ENCODE measurements at places on chromosomes 12 and 14.

GRCh38 chr12:112170376-112170775 lies 45.0 kb downstream of the TRAFD1 start:
- DNase-seq: no peak

DNA sequence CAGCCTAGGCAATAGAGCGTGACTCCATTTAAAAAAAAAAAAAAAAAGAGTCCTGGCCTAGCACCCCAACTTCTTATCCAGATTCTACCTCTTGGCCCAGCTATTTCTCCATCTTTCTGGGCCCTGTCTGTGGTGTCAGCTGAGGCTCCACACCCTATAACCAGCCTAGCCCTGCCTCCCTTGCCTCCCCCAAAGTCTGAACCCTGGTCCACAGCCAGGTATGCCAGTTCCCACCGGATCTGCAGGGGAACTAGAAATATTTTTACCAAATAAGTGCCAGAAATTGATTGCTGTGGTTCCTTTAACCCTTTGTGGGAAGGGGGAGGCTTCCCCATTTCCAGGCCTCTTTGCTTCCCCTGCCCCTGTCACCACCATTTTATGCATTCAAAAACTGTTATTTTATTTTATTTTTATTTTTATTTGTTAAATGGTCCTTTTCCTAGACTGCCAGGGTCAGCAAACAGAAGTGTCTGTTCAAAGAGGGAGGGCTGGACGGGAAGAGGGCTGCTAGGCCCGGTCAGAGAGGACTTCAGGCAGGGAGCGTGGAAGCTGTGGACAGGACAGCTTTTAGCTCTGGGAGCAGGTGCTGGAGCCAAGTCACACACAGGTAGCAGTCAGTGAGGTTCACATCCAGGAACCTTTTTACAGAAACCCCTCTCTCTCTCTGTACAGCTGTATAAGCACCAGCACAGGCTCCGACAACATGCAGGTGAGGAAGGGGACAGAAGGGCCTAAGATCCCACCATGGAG lies 23.2 kb downstream of the TTC9 start:
- DNase-seq: no peak

DNA sequence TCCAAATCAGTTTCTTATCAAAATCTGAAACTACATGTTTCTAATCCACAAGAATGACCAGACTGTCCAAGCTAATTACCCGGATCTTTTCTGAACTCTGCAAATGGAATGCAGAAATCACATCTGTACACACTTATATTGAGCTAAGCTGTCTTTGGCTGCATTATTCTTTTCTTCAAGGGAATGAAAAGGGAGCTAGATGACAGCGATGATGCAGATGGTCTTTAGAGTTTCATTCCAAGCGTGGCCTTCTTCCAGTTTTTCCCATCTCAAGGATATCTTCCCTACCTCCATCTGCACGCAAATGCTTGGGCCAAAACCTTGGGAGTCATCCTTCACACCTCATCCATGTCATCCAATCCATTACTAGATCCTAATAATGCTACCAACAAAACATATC lies 12.6 kb downstream of the KCNH5 start:
- DNase-seq: no peak

DNA sequence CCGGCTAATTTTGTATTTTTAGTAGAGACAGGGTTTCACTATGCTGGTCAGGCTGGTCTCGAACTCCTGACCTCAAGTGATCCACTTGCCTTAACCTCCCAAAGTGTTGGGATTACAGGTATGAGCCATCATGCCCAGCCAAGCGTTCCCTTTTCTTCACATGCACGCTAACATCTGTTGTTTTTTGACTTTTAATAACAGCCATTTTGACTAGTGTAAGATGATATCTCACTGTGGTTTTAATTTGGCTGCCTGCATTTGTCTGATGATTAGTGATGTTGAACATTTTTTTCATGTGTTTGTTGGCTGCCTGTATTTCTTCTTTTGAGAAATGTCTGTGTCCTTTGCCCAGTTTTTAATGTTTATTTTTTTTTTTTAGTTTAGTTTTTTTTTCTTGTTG lies 10.2 kb upstream of the YARS2 start:
- DNase-seq: no peak

- DNase-seq: no peak
Observed at GRCh38 chr12:49907352-49907751, 3.7 kb upstream of the FAIM2 start.

DNA sequence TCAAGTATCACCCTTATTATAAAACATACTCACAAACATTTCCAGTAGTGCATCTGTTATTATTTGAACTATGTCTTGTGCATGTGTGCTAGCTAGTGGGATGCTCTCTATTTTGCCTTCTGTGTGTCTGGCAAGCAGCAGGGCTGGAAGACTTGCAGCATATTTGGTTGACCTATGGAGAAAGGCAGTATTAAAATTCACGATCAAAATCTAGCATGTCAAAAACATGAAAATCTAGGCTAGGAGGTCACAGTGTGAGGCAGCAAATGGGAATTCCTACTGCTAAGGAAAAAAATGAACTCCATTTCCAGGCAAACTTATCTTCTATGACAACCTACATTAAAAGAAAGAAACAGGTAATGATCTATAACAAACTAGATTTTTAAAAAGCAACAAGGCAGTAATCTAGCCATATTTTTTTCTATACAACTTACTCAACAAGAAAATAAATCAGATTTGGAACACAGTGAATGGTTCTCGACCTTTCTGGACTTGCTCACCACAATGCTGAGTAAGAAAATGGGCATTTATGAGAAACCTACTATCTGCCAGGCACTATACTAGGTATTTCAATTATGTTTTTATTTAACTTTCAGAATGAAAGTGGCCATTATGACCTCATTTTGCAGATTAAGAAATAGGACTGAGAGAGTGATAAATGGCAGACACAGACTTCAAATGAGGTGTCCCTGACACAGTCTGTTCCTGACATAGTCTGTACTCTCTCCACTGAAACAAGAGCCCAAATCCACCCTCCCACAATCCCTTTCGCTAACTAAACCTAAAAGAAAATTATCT lies 96.8 kb downstream of the TXNDC16 start:
- no peak for DNase-seq

DNA sequence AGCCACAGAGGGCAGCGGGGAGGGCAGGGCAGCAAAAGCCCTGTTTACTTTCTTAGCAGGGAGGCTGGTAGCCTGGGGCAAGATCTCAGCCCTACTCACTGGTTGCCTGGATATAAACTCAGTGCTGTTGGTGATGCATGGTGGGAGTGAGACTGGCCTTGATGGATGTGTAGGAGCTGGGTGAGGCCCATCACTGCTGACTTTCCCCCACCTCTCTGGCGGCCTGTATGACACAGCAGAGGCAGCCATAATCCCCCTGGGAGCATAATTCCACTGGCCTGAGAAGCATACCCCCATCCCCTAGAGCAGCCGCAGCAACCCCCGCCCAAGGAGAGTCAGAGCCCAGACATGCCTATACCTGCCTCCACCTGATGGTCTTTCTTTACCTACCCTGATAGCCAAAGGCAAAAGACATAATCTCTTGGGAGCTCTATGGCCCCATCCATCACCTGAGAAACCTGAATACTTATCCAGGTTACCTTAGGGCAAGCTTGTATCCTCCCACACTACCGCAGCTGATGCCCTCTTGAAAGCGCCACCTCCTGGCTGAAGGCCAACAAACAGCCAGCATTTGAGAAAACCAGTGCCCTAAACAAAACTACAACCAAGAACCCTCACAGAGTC lies 59.3 kb downstream of the DNAI7 start:
- DNase-seq: no peak

DNA sequence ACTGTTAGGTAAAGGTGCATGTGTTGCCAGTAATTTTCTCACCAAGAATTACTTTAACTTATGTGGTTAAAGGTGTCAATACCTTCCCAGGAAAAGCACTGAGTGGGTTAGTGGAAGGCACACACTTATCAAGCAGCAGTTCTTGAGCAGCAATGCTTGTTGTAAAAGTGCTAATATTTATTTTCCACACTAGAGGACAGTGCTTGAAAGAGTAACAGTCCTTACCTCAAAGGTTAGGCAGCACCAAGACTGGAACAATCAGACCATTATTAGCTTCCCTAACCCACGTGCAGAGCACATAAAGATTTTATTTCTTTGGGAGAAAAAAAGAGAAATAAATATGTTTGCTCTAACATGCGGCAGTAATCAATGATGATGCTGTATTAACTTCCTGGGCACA lies 48.8 kb upstream of the KRR1 start:
- DNase-seq: no peak

GRCh38 chr12:92301356-92301755 lies 155.7 kb upstream of the BTG1 start:
- no peak for DNase-seq

- no peak for DNase-seq
Observed at GRCh38 chr14:75631453-75631831, 29.2 kb downstream of the ERG28 start.

GRCh38 chr12:31321897-31322228 lies 4.1 kb downstream of the SINHCAF start:
- no peak for DNase-seq

- DNase-seq: no peak
Observed at GRCh38 chr12:29048787-29049186, 100.3 kb upstream of the FAR2 start.

- no peak for DNase-seq
Observed at GRCh38 chr14:53048631-53049030, 97.8 kb upstream of the FERMT2 start.

GRCh38 chr12:111434680-111435338 lies 29.1 kb downstream of the SH2B3 start:
- no peak for DNase-seq

DNA sequence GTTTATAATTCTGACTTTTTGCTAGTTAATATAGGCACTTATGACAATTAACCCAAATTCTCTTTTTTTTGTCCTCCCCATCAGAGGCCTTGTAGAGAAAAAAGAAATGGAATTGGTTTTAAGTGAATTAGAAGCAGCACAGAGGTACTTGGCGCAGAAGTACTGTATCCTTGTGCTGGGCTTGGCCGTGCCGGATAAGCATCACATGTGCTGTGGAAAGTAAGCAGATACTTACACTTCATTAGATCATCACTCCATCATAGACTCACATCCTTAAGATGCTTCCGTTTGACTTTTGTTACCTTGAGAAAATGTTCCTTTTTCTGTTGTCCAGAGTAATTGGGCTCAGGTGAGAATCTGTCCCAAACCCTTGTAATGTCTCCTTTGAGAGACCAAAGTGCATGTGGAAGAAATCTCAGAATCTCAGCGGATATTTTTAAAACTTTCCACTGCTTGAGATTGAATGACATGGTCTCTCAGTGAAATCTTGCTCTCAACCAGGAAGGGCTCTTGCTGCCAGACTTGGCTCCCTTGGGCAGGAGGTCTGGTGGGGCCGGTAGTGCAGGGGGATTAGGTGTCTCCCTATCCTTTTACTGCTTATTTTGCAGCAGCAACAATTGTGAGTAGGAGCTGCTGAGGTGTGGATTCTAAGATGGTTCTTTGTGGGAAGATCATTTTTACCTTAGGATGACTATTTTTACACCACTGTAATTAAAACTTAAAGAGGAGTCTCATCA lies 24.8 kb downstream of the PPP1R36 start:
- no peak for DNase-seq

GRCh38 chr14:80940146-80940545 lies 1.4 kb downstream of the CEP128 start:
- DNase-seq: no peak

GRCh38 chr12:108759924-108760323 lies 28.6 kb upstream of the CORO1C start:
- DNase-seq: no peak

GRCh38 chr12:41635626-41636364 lies 447.7 kb downstream of the PDZRN4 start:
- no peak for DNase-seq

DNA sequence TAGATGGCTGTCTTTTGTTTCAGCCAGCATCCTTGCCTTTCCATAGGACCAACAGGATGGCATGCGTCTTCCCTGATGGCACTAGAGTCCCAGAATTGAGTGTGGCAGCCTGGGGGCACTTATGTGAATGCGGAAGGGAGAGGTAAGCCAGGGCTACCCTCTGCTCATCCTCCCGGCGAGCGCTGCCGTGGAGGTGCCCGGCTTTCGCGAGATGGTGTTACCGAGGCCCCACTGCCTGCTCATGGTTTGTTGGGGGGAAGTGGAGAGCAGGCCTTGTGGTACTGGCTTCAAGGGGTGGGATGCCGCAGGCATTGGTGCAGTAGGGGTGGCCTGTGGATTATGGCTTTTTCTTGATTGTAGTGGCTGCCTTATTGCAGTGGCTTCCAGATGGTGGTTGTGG lies 174.3 kb downstream of the AACS start:
- DNase-seq: no peak

DNA sequence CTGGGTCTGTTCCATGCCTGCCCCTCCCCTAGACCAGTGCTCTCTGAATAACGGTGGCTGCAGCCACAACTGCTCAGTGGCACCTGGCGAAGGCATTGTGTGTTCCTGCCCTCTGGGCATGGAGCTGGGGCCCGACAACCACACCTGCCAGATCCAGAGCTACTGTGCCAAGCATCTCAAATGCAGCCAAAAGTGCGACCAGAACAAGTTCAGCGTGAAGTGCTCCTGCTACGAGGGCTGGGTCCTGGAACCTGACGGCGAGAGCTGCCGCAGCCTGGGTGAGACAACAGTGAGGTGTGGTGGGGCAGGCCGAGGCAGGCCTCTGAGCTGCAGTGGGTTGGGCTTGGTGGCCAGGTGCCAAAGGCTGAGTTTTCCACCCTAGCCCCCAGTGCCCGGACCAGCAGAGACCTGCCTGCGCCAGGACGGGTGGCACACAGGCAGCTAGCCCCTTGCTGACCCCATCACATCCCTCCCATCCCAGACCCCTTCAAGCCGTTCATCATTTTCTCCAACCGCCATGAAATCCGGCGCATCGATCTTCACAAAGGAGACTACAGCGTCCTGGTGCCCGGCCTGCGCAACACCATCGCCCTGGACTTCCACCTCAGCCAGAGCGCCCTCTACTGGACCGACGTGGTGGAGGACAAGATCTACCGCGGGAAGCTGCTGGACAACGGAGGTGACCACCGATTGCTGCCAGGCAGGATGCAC lies 28.2 kb upstream of the LRP1-AS start:
- no peak for DNase-seq

- no peak for DNase-seq
Observed at GRCh38 chr12:4566474-4566873, 4.5 kb downstream of the DYRK4 start.

GRCh38 chr14:100281286-100282082 lies 24.8 kb downstream of the SLC25A29 start:
- no peak for DNase-seq

DNA sequence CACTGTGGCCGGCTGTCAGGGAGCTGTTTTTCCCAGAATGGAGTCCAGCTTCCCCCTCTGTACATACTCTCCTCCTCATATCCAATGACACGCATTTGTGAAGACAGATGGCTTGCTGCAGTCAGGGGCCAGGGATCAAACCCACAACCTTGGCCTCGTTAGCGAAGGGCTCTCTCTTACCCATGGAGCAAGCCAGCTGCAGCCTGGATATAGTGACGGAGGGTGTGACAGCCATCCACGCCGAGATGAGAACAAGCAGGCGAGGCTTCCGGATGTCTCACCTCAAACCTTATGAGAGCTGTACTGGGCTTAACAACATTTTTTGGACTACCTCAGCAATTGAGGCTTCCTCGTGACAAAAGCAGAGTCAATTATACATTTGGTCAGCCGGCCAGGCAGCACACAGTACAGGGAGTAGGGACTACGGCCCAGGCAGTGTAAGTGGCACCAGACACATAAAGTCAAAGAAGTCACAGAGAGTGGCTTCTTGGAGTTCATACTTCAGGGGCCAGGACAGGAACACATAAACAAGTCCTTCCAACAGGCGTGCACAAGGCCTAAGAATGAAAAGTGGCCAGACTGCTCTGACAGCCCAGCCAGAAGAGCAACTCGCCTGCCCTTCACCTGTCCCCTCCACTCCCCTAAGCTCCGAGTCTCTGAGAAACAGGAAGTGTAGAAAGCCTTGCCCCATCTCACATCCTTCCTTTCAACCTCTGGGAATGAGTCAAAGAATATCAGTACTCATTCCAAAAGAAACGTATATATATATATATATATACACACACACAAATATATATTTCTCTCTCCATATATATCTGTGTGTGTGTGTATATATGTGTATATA lies 115.1 kb downstream of the TTC7B start:
- no peak for DNase-seq

All from SK-N-MC (cell line).